ENCODE measurements at places on chromosomes 3 and 15. TPM values are rescaled to one million over a fixed set of nuclear protein-coding genes. Genes with fewer than 3 reads are reported as not detected.
A peak's percentile ranks its signal among the peaks of the same experiment; 100 is the strongest.

CLRN1 gene
- not detected for total RNA-seq

GRCh38 chr3:191417457-191417729 is 43.6 kb upstream of the PYDC2 start:
- DNase-seq: no peak
- no peaks in the 10 kb centered on the region for H3K36me3 ChIP-seq
- no peak overlapping the region for H3K4me3 ChIP-seq
- peaks cover 4% of the 10 kb centered on the region for H3K27me3 ChIP-seq

DNA sequence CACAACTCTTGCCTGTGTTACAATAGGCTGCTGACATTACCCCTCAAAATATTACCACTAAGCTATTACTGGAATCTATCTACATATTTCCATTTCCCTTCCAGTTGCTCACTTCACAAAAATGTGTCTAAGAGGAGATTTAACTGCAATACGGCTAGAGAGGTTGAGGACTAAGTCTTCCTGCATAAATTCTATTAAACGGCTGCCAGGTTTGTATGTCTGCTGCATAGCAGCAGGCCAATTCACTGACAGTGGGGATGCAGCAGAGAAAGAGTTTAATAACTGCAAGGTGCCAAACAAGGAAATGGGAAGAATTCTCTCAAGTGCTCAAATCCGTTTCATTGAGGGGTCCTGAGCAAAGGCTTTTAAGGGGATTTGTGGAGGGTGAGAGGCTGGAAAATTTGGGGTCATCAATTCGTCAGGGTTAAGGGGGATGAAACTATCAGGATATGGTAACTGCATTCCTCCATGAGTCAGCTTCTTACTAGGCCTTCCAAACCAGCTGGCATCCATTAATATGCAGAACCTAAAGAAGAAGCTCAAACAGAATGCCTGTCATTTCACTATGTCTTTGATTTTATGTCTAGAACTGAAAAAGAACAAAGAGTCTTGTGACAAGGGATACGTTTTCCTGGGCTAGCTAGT is 675.6 kb downstream of the TBL1XR1 start:
- H3K4me1 ChIP-seq: no peaks in the 10 kb centered on the region
- H3K27me3 ChIP-seq: no peaks in the 10 kb centered on the region
- no peak overlapping the region for H3K27ac ChIP-seq
- H3K36me3 ChIP-seq: no peaks in the 10 kb centered on the region
- H3K4me3 ChIP-seq: no peak overlapping the region

DNA sequence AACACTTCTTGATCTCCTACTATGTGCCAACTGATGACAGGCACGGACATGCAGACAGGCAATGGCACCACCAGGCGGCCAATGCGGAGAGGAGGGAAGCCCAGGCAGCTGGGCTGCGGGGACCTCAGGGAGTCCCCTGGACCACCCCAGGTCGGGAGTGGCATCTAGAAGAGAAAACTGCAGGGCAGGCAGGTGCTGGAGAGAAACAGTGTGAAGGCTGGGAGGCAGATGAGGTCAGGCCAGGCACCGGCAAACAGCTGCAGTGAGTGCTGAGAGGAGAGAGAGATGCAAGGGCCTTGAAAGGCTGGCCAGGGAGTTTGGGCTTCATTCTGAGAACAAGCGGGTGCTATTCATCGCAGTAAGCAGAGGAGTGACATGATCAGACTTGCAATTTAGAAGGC is 29.1 kb downstream of the SLC6A1 start:
- no peak for DNase-seq
- peaks cover 8% of the 10 kb centered on the region for H3K27me3 ChIP-seq
- no peak overlapping the region for H3K4me3 ChIP-seq
- H3K4me1 ChIP-seq: peaks cover 11% of the 10 kb centered on the region
- no peaks in the 10 kb centered on the region for H3K36me3 ChIP-seq

- H3K36me3 ChIP-seq: no peaks in the 10 kb centered on the region
- no peak for DNase-seq
- no peaks in the 10 kb centered on the region for H3K4me1 ChIP-seq
- H3K4me3 ChIP-seq: no peak overlapping the region
Observed at GRCh38 chr3:108524537-108524936, 14.1 kb upstream of the MYH15 start.

DNA sequence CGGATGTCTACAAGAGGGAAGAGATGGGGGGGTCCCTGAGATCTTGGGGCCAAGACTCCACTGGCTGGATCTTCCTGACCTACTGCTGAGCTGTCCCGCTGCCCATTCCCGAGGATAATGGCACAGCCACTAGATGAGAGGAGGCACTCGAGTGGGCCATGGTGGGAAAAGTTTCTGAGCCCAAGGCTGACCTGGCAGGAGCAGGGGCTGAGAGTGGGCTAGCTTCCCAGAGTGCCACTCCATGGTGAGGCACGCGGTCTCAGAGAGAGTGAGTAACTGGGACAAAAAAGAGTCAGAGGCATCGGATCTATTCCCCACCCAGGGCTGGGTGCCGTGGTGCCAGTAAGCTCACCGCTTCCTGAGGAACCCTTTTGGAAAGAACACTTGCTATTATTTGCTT is 10.9 kb downstream of the SLC51B start:
- DNase-seq: no peak
- no peaks in the 10 kb centered on the region for H3K4me1 ChIP-seq
- H3K4me3 ChIP-seq: no peak overlapping the region

DNA sequence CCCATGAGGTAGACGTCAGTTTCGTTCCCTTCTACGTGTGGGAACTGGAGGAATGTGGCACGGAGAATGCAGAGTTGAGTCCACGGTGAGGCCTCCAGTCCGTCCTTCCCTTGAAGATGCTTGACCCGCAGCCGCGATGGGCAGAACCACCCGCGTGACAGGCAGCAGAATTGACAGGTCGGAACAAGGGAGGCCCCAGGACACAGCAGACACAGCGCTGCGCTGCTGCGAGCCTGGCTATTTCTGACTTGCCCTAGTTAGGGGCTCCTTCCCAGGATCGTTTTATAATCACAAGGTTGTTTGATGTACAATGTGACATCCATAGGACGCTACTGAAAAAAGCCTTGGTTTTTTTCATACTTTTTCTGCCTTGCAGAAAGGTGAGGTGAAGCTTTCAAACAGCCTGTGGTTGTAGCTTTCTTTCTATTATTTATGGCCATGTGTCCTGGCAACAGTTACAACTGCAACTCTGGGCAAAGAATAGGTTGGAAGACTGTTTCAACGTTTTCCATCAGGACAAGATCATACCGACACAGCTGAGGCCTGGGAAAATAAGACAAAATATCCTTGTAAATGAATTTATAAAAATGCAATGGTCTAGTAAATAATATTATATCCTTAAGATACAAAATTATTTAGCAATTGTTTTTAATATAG is 9.6 kb upstream of the TMEM41A start:
- no peaks in the 10 kb centered on the region for H3K36me3 ChIP-seq
- no peaks in the 10 kb centered on the region for H3K4me1 ChIP-seq
- H3K4me3 ChIP-seq: no peak overlapping the region
- no peaks in the 10 kb centered on the region for H3K27me3 ChIP-seq

- peak overlapping the region; percentile 3 for H3K27ac ChIP-seq
- peaks cover 30% of the 10 kb centered on the region for H3K36me3 ChIP-seq
- DNase-seq: no peak
- no peaks in the 10 kb centered on the region for H3K27me3 ChIP-seq
- no peak overlapping the region for H3K4me3 ChIP-seq
Observed at GRCh38 chr3:45676325-45677032, 12.7 kb upstream of the SACM1L start.

GRCh38 chr3:196320137-196320536 is 2.1 kb upstream of the DYNLT2B start:
- H3K4me3 ChIP-seq: no peak overlapping the region
- H3K27ac ChIP-seq: no peak overlapping the region
- peaks cover 5% of the 10 kb centered on the region for H3K4me1 ChIP-seq
